ENCODE measurements at places on chromosomes 16 and 17.
A peak's percentile ranks its signal among the peaks of the same experiment; 100 is the strongest.

DNA sequence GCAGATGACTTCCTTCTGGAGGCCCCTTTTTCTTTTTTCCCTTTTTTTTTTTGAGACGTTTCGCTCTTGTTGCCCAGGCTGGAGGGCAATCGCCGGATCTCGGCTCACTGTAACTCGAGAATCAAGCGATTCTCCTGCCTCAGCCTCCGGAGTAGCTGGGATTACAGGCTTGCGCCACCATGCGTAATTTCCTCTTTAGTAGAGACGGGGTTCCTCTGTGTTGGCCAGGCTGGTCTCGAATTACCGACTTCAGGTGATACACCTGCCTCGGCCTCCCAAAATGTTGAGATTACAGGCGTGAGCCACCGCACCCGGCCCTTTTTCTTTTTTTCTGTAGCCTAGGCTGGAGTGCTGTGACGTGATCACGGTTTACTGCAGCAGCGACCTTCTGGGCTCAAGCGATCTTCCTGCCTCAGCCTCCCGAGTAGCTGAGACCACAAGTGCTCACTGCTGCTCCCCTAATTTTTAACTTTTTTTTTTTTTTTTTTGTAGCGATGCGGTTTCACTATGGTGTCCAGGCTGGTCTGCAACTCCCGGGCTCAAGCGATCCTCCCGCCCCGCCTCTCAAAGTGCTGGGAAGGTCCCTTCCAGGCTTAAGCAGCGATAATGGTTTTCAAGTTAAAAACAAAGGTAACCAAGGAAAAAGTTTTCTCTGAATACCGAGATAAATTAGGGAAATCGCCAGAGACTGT is 956 bp upstream of the IST1 start:
- DNase-seq = peak; percentile 24

- no peak for DNase-seq
Measured at GRCh38 chr17:63150994-63151464, 185.0 kb downstream of the TANC2 start.

GRCh38 chr17:18319604-18320256 is 4.6 kb downstream of the SMCR8 start:
- DNase-seq = no peak

DNA sequence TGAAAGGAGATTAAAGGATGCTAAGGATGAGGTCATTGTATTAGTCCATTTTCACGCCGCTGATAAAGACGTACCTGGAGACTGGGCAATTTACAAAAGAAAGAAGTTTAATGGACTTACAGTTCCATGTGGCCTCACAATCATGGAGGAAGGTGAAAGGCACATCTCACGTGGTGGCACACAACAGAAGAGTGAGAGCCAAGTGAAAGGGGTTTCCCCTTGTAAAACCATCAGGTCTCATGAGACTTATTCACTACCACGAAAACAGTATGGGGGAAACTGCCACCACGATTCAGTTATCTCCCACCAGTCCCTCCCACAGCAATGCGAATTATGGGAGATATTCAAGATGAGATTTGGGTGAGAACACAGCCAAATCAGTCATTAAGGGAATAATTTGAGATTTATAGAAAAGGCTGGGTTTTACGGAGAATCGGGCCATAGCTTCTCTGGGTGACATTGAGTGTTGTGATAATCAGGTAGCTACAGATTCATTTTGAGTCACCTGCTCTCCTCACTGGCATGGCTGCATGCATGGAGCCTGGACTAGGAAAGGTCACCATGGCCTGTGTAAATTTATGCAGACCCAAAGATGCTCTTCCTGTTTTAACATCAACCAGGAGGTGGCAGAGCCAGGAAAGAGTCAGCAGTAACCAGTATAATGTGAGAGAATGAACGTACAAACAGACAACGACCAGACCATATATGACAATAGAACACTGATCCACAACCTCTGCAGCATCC is 40.5 kb upstream of the DYNLRB2 start:
- DNase-seq = no peak

GRCh38 chr17:72430611-72431432 is 310.0 kb downstream of the SOX9 start:
- no peak for DNase-seq

- DNase-seq = no peak
Measured at GRCh38 chr17:2466931-2467330, 44.8 kb downstream of the METTL16 start.

DNA sequence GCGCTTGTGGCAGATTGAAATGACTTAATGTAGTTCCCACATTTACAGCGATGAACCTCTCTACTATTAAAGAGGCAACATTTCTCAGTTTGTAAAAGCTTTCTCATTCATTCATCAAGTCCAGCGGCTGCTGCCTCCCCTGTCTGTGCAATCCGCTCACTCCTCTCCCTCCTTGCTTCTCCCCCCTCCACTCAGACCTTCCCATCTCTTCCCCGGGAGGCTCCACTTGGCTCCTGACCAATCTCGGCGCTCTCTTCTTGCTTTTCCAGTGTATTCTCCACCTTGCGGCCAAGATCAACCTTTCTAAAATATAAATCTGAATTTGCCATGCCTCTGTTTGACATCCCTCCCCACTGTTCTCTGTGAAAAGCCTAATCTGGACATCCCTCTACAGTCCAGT is 117.5 kb downstream of the ASIC2 start:
- DNase-seq = no peak

DNA sequence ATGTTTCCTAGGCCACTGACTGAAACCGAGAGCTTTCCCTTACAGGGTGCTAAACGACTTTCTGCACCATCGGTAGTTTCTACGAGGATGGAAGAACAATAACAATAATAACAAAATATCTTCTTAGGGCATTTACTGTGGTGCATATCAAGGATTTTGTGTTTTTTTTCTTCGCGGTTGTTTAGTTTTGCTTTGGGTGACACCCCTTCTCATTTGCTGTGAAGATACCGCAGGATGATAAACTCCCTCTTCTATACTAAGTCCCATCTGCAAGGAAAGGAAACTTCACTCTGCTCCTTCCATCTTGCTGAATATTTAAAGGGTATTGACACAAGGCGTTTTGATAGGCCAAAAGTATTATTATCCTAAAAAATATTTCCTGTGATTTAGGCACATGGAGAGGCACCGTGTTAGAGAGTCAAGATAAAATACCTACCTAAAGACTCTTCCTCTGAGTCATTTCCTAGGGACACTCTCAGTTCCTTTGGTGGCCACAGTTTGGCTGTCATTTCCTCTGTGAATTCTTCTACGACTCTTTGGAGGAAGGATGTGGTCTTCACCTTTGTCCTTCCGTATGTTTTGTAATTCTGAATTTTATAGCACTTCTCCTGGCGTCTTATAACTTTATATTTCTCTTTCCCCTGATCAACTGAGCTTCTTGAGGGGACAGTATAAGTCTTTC is 318.8 kb downstream of the CDH13 start:
- no peak for DNase-seq

DNA sequence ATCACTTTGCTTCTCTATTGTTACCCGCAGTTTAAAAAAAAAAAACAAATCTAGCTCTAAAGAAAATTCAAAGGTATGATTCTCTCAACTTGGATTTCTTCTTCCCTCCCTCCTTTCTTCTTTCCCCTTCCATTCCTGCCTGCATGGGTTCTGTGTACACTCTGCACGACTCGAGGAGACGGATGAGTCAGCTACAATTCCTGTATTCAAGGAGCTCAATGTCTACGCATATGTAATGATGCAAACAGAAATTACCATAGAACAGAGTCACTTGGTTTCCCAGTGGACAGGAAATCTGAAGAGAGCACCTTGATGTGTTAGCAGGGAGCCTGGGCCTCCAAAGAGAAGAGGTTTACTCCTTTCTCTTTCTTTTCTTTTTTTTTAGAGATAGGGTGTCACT is 92.3 kb downstream of the VPS53 start:
- DNase-seq = no peak

DNA sequence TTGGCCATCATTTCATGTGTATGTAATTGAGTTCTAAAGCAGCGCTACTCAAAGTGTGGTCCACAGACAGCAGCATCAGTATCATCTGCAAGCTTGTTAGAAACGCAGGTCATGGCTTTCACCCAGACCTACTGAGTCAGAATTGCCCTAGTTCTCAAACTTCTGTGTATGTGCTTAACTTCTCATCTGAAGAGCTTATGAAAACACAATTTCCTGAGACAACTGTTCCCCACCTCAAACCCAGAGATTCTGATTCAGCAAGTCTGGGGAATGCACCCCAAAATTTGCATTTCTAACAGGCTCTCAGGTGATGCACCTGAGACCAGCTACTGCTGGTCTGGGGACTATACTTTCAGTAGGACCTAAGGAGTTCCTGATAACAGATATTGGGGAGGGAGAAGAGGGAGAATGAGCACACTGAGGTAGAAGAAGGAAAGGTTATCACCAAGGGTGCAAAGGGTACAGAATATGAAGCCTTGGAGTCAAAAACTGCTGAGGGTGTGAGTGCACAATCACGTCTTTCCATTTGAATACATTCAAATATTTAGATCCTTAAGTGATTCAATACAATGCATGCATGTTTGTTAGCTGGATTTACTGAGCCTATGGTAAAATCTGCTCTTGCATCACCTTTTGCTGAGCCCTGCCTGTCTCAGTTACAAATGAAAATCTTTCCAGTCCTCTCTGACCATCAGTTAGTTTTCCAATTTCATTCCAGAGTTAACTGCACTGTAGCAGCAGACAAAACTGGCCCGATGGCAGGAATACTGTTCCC is 29.2 kb upstream of the SKAP1 start:
- no peak for DNase-seq

- DNase-seq = no peak
Measured at GRCh38 chr17:75649687-75650086, 16.5 kb downstream of the SMIM5 start.

DNA sequence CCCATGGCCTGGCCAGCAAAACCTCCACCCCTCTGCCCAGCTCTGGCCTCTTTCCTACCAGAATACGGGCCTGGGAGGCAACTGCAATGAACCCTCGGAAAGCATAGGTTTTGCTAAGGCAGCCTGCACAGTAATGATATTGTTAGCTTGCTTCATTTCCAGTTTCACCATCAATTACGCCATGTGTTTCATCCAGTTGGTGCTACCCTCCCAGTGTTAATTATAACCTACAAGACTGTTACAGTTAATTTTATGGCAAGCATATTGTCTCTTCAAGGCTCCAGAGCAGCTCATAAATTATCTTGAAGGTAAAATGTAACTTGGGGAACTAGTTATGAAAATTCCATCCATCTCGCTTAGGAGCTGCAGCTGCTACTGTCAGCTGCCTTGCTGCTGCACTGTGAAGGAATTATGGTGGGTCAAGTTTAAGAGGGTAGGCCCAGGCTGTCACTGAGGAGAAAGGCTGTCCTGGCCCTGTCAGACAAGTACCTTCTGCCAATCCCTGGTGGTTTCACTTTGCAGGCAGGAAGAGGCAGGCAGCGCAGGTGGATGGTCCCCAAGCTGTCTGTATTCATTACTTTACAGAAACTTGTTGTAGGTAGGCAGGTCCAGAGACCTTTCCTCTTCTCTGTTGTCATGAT is 242.9 kb downstream of the FTO start:
- DNase-seq = no peak

Measured in HuH-7.5 (cell line).